ENCODE measurements at places on chromosomes 7 and 10.

DNA sequence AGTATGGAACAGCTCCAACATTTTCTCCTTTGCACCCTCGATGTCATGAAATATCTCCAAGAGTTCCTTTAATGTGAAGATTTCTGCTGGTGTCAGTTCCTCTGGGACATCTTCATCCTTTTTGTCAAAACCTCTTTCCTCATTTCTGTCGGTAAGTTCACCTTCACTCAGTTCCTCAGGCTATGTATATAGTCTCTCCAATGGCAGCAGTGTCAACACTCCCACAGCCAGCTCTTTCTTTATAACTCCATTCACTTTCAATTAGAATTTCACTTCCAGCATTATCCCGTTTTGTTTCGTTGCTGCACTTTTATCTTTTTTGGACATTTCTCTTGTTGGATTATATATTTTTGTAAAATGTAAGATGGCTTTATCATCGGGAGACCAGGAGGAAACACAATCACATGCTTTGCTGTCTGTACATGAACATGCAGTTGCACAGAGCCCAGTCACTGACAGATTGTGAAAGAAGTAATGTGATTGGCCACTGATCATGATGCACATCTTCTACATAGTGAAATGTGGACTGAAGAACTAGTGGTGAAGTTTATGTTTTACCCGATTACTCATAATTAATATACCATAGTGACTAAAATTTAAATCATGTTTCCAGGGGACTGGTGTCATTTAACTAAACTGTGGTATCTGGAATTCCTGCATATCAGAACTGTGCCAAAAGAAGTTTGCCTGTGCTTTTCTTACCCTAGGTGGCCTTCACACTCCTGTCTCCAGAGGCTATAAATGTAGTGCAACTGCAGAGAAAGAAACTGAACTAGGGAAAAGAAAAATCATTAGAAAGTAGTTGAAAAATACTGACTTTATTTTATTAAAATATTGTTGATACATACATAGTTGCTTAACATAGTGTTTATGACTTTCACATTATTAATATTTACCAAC is 289.6 kb downstream of the PPP1R3A start:
- no peak for DNase-seq

- no peak for DNase-seq
Observed at GRCh38 chr10:114436941-114437340, 32.6 kb upstream of the AFAP1L2 start.

GRCh38 chr10:34816501-34817002 is 1.5 kb upstream of the PARD3 start:
- no peak for DNase-seq

DNA sequence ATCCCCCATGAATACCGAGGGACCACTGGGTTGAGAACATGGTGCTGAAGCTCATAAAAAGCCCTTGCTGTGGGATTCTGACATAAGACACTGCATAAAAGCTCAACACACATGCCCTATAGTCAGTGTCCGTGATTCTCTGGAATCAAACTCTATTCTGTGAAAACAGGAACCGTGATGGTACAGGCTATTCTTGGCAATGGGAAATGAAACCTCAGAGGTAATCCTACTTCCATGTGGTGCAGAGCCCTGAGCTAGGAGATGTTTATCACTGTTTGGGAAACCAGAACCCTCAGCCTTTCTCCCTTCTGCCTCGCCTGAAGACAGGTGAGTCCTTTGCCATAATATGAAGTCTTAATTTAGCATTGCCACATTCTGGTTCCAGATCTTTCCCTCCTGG is 80.8 kb upstream of the PRSS1 start:
- no peak for DNase-seq

- DNase-seq = no peak
Observed at GRCh38 chr7:21281193-21281592, 146.7 kb upstream of the SP4 start.

GRCh38 chr7:14125998-14126397 is 136.5 kb upstream of the ETV1 start:
- DNase-seq = no peak

GRCh38 chr7:151706277-151707104 is 170.4 kb downstream of the PRKAG2 start:
- DNase-seq = no peak

GRCh38 chr7:38796626-38797501 is 112.1 kb downstream of the VPS41 start:
- DNase-seq = peak; percentile 47

DNA sequence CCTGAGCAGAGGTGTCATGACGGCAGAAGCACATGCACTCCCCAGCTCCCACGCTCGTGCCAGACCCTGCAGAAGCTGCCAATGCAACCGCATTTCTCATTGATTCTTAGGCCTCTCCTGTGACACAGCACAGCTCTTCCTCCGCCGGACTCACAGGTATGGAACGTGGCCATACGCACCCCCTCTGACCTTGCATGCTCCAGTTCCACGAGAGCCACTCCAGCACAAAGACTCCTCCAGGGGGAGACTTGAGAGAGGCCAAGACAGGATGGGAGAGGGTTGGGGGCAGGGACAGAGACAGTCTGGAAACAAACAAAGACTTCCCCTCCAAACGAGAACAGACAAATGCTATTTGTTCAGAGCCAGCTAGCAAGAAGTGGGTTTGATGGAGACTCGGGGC is 124.3 kb upstream of the PPP2R2D start:
- DNase-seq = no peak

DNA sequence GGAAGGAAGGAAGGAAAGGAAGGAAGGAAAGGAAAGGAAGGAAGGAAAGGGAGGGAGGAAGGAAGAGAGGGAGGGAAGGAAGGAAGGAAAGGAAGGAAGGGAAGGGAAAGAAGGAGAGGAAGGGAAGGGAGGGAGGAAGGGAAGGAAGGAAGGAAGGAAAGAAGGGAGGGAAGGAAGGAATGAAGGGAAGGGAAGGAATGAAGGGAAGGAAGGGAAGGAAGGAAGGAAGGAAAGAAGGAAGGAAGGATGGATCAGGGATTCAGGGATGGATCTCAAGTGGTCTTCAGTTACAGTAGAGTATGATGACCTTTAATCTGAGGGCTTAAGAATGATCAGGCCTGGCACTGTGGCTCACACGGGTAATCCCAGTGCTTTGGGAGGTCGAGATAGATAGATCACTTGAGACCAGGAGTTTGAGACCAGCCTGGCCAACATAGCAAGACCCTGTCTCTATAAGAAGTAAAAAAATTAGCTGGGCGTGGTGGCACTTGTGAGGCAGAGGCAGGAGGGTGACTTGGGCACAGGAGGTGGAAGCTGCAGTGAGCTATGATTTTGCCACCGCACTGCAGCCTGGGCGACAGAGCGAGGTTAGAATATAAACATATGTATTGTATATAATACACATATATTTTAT is 760 bp upstream of the FOXK1 start:
- DNase-seq = no peak

- no peak for DNase-seq
Observed at GRCh38 chr7:46478046-46478445, 557.0 kb upstream of the IGFBP3 start.

- no peak for DNase-seq
Observed at GRCh38 chr10:87852089-87852488, 11.2 kb downstream of the KLLN start.

GRCh38 chr10:987870-988666 is at the start of gene GTPBP4:
TSS of gene GTPBP4 (plus strand) at chr10:988434. CDS start at chr10:988480, 46 bp downstream.
- DNase-seq = peak; percentile 99

DNA sequence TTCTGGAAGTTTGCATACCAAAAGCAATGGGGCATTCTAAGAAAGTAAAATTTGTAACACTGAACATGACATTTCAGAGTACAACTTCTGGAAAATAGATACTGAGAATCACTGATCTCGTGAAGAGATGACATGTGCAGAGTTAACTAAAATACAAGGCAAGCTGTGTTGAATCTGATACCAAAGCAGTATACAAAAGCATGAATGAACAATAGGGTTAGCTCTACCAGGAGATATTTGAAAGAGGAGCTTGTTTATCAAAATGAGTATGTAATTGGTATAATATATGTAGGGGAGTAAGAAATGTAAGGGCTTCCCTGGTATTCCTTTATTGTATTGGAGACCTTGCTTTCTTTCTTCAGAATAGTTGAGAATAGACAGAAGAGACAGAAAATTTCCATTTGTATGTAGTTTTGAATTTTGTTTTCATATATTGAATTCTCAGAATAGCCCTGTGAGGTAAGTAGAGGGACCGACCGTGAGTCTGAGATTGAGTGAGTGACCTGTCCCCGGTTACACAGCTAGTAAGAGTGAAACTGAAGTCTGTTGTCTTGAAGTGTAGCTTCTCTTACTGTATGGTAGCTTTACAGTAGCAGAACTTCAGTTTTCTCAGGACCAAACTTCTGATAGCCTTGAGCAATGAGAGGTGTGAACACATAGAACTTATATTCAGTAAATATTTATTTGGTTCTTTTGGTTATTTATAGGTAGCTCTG is 5.0 kb downstream of the HBP1 start:
- DNase-seq = no peak

GRCh38 chr10:69938541-69938991 is 114.1 kb upstream of the MACROH2A2 start:
- no peak for DNase-seq

DNA sequence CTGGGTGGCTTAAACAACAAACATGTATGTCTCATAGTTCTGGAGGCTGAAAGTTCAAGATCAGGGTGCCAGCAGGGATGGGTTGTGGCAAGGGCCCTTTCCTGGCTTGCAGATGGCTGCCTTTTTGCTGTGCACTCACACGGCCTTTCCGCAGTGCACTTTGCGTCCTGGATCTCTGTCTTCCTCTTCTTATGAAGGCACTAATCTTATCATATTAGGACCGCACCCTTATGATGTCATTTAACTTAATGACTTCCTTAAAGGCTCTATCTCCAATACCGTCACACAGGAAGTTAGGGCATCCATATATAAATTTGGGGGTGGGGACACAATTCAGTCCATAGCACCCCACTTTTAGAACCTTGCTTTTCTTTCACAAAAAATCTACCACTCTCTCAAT is 255.2 kb downstream of the SNX13 start:
- no peak for DNase-seq

DNA sequence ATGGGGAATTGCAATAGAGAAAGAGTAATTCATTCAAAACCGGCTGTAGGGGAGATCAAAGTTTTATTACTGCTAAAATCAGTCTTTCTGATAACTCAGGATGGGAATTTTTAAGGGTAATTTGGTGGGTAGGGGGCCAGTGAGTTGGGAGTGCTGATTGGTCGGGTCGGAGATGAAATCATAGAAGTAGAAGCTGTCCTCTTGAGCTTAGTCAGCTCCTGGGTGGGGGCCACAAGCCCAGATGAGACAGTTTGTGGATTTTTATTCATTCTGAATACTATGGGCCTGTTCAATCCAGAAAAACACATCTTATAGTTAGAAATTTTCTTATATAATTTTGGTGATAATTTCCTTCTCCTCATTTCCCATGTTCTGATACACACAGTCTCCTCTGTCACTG is 25.4 kb downstream of the CALD1 start:
- DNase-seq = no peak

DNA sequence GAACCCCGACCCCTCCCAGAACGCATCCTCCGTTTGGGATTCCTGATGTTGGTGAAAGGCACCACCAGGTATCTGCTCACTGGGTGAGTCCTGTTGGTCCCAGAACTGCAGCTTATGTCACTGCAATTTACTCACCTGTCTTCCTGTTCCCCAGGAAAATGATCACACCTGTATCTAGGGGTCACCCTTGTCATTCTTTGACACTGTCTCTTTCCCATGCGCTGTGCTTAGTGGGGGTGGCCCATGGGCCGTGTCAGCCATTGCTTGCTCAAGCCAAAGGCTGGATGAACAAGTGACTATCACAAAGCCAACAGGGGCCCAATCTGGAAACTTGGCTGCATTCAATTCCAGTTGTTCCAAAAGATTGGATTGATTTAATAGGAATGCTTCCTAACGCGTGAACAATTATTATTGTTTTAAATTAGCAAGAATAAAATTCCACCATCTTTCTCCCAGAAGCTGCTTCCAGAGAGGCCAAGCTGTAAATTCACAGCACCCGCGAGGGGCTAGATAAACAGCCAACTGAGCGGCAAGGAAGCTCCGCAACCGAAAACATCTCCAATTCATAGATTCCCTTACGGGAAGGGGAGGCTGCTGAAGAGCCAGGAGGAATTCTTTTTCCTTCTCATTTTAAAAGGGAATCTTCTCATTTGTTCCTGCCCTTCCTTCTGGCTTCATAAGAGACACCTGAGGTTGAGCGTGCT is 134.8 kb upstream of the ZMIZ1 start:
- no peak for DNase-seq

DNA sequence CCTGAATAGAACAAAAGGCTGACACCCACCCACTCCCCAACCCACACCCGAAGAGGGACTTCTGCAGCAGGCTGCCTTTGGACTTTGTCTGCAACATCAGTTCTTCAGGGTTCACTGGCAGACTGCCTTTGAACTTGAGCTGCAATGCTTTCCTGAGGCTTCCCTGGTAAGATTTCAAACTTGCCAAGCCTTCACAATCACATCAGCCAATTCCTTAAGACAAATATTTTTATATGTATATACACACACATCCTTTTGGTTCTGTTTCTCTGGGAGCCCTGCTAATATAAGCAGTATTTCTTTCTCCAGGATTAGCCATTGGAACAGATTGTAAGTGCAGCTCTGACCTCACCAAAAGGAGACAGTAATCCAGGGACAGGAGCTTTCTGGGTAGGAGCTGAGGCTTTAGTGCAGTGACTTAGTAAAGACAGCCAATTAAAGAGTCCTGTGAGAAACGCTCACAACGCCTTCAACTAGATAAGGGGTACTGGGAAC is 55.6 kb upstream of the KMT2E start:
- DNase-seq = no peak

GRCh38 chr7:18212758-18213157 is 185.1 kb upstream of the PRPS1L1 start:
- no peak for DNase-seq

- no peak for DNase-seq
Observed at GRCh38 chr10:95328013-95328412, 37.2 kb upstream of the PDLIM1 start.

DNA sequence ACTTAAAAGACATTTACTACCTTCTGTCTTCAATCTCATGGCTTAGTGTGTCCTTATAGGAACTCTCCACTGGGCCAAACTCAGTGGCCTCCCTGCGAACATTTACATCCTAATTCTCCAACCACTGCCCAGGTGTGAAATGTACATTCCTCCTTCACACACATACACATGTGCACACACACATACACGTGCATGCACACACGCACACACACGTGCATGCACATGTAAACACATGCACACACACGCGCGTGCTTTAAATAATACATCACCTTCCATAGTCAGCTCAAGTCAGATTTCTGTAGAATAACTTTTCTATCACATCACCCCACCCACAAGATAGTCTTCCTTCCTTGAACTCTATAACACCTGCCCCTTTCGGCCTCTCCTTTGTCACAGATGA is 216.5 kb downstream of the TMEM178B start:
- DNase-seq = no peak

- no peak for DNase-seq
Observed at GRCh38 chr10:80535671-80536360, 1.9 kb upstream of the SH2D4B start.

- no peak for DNase-seq
Observed at GRCh38 chr10:133030126-133030525, 57.6 kb upstream of the ADGRA1 start.

- no peak for DNase-seq
Observed at GRCh38 chr7:1883834-1884582, 213.9 kb downstream of the ELFN1 start.

Measured in cerebellum (tissue), 4 donors.